T-helper 9 cell (primary cell): ENCODE measurements at places on chromosomes 5 and 9.

DNA sequence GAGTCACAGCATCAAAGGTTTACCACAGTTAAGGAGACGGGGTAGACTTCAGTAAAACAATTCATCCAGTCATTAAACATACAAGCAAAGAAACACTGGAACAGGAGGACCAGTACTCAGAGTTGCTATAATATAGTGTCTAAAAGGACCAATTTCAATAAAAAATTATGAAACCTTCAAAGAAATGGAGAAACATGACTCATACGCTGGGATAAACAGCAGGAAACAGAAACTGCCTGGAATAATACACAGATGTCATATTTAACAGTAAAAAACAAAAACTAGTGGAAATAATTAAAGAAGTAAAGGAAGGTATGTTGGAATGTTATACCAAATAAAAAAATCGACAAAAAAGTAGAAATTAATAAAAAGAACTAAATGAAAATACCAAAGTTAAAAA is 1075.9 kb downstream of the NR2F1-AS1 start:
- no peak for DNase-seq

DNA sequence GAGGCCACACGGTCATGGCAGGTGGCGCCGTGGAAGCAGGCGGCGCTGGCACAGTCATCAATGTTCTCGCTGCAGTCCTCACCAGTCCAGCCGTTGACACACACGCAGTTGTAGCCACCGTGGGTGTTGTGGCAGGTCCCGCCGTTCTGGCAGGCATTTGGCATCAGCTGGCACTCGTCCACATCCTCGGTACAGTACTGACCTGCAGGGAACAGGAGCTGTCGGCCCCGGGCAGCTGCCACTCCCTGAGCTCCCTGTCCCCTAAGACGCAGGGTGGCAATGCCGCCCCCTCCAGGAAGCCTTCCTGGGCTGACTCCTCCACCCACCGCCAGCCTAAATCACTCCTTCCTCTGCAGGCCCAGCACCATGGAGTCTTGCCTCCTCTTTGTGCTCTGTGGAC is 27.2 kb downstream of the NOTCH1 start:
- no peak for DNase-seq

DNA sequence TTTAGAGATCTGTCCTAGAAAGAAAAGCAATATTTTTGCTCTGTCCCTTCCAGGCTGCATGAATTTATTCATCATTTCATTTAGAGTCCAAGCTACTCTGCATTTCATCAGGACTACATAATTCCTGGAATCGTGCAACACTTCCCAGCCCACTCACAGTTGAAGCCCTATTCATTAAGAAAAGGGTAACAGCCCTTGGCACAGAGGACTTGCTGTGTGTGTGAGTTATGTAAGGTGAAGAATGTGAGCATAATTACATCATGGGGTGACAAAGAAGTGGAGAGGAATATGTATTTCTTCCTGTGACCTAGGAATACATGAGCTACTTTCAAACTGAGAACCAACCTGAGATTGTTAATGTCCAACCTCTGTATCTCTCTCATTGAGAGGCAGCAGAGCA is 317.4 kb downstream of the ARHGEF28 start:
- no peak for DNase-seq

DNA sequence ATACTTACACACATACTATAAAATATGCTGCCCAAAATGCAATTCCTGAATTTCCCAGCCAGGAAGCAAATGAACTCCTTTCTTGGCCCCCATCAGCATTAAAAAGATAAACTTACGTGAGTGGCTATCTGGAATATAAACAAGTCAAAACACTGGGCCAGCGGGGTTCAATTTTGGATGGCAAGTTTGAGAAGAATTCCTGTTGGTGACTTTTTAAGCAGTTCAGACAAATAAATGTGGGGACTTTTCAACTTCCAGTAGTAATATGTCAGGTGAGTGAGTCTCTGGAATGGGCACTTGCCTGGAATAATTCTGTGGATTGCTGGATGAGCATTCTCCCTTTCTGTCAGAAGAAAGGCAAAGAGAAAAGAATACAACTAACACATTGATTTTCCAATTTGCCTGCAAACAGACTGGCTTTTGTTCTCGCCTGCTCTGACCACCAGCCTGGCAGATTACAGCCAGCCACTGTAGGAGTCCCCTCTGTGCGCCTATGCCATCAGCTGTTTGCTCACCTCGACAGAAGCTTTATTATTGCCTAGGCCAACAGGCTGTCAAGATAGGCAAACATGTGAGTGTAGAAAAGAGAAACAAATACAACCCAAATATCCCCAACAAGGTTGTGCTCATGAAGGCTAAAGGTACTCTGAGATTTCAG is 78.6 kb downstream of the MRPS27 start:
- no peak for DNase-seq

DNA sequence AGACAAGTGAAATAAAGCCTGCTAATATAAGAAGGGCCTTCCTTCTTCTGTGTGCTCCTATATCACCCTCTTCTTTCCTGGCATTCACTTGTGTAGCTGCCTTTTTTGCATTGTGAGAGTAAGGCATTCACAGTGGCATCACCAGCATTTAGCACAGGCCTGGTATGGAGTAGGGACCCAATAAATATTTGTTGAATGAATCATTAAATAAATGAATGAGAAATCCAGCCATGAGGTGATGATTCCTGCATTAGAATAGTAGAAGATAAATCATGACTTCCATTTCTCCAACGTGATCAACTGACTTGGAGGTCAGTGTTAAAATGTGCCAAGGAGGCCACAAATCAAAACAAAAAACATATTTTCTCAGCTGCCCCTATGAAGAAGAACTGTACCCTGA is 3.9 kb downstream of the PLPPR1 start:
- no peak for DNase-seq

DNA sequence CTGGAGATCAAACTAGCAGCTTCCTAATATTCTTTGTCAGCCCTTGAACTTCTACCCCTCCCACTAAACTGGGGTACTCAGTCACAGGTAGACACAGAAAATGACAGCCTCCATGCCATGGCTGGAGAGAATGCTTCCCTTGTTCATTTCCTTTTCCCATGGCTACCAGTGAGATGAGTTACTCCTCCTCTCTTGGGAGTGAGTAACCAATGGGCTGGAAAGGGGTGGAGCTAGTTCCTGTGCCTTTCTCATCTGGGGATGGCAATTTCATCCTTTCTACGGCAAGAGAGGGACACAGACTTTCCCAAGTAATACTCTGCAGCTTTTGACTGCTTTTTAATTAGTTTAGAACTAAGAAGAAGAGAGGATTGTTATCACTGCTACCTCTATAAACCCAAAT is 1045.6 kb upstream of the WWC1 start:
- no peak for DNase-seq

DNA sequence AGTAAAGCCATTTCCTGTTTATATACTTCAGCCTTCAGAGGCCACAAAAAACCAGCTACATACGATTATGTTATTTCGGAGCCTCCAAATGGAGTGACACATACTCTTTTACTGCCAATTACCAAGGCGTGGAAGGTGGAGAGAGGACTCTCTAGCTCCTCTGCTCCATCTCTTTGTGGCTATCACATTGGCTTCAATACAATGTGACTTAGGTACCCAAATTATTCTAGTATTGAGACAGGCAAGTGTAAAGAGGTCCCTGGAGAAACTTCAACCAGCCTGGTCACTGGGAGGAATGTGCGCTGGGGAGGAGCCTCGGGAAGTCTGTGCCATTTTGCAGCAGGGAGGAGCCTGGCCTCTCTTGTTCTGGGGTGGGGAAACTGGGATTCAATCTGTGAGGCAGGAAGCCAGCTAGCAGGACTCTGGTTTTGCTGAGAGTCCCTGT is 85.8 kb upstream of the TAS2R1 start:
- no peak for DNase-seq

DNA sequence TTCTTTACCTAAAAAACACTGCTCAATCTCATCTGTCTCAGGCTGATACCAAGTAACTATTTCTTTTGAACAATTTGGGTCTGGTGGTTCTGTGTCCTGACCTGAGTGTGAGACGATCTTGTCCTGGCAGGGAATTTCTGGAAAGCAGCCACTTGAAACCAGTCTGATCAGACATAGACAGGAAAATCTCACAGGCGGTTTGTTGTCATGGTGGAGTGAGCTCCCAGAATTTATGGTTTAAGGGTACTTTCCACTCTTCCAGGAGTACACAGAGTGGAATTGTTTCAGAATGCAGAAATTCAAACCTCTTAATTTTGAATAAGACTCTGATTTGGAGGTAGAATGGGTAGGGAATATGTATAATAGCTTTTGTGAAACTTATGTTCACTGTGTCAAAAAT is 268.2 kb downstream of the ISL1 start:
- no peak for DNase-seq

GRCh38 chr5:115766608-115767007 is 49.9 kb downstream of the CDO1 start:
- no peak for DNase-seq

DNA sequence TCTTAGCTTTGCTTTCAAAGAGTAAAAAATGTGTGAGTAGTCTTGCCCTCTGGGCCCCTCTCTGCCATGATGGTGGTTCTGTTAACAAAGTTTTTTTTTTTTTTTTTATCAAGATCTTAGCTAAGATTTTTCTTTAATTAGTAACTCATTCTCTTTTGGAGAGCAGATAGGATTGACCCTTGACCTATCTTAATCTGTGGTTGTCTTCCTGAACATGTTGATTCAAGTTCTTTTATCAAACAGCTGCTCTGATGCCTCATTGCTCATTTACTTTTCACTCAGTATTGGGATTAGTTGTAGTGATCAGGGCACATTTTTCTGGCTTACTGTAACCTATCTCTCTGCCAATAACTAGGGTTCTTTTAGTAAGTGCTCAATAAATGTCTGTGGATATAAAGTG is 106.3 kb downstream of the PCSK5 start:
- DNase-seq = no peak

- no peak for DNase-seq
Observed at GRCh38 chr9:90085633-90086032, 480.8 kb downstream of the GADD45G start.

- DNase-seq = no peak
Observed at GRCh38 chr9:93898026-93898425, 57.1 kb downstream of the BARX1 start.

DNA sequence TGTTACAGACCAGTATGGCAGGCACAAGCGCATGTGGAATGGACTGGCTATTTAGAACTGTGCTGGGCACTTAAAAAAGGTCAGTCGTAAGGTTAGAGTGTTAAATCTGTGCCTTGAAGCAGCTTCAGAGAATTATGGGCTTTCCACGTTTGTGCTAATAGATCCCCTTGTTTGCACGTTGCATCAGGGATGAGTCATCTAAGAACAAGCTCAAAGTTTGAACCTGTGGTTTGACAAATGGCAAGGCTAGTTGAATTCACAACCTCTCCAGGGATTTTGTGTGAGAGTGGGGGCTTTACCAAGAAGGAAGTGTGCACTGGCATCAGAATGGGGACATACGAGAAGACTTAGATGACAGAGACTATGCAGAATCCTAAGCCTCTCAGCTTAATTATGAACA is 249.6 kb downstream of the IRX1 start:
- no peak for DNase-seq

DNA sequence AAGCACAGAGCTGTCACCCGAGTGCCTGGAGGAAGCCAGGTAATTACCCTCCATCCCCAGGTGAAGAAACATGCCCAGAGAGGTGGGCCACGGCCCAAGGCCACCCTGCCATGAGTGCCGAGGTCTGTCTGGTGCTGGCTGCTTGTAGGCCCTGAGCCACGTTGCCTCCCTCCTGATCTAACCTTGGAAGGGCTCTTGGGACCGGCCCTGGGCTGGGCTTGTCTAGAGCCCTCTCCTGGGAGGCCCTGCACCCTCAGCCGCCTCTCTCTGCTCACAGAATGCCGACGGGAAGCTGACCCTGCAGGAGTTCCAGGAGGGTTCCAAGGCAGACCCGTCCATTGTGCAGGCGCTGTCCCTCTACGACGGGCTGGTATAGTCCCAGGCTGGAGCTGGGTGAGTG is 39.4 kb upstream of the HMCN2 start:
- no peak for DNase-seq
